Stimulated activated CD8-positive, alpha-beta memory T cell treated with anti-CD3 and anti-CD28 coated beads, Interleukin-4, amount 100 ng/mL, for 48 hours (primary cell): ENCODE measurements at places on chromosomes 3 and 15.

DNA sequence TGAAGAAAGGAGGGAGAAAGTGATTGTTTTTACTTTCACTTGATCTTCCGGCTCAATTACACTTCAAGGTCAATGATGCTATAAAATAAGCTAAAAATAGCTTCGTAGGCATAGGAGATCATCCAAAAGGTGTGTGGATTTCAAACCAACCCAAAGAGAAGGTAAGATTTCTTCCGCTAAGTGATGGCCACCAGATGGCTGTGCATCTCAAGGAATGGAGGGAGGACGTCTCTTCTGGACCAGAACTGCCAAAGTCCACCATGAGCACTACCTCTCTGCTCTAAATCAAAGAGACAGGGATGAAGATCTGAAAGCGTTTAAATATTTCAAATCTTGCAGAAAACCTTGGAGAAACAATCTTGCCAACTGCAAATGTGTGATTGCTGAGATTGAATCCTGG is 199.1 kb upstream of the ZPLD1 start:
- DNase-seq: no peak

- no peak for DNase-seq
Measured at GRCh38 chr3:80247766-80248165, 480.0 kb upstream of the ROBO1 start.

DNA sequence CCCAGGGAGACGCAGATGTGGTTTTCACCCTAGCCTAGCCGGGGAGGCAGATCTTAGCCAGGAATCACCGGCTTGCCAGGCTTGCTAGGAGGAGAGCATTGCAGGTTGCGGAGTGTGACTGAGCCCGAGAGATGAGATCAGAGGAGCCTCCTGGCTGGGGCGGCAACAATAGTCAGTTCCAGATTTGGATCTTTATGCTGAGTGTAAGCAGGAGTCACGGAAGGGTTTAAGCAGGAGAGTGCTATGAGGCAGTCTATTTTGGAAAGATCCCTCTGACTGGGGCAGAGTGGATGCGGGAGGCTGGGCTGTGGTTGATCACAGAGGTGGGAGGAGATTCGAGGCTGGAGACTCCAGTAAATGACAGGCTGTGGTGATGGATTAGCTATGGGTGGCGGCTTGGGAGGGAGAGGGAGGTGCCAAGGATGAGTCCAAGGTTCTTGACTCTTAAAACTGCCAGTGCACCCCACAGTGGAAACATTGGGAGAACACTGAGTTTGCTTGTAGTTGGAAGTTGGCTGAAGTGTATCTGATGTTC is 10.4 kb upstream of the BAHD1 start:
- DNase-seq: no peak

DNA sequence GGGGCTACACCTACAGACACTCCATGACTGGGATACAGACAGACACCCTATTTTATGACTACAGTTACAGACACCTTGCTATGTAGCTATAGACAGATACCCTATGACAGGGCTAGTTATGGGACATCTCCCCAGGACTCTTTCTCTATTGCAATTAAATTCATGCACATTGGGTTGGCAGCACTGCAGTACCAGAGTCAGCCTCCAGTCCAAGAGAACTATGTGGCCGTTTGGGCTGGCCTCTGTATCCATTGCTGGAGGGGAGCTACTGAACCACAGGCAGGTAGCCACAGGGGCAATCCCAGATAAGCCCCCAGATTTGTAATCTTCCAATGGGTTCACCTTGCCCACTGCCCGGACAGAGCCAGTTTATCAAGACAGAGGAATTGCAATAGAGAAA is 108.4 kb upstream of the SPATA16 start:
- DNase-seq: no peak

GRCh38 chr3:129016720-129017483 is 15.8 kb downstream of the EFCC1 start:
- DNase-seq: no peak

GRCh38 chr3:188747489-188747888 is 424.3 kb upstream of the TPRG1 start:
- DNase-seq: no peak

DNA sequence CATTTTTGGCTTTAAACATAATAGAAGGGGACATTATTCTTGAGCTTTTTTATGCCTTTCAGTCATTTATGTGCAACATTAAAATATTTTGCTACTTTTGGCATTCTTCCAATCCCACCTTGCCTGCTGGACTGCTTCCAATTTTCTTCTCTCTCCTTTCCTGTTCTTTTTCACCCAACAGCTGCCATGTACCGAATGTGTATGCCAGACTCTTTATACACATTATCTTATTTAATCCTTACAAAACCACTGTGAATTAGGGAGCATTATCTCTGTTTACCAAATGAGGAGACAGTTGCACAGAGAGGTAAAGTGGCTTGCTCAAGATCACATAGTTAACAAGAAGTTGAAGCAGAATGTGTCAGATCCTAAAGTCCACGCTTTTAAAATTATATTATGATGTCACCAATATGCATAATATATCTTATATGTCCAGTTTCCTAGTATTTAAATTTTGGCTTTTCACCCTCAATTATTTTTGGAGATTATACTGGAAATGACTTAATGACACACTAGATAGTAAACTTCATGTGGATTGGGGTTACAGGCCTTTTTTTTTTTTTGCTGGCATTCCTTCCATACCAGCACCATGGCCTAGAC is 231.5 kb downstream of the THRB start:
- no peak for DNase-seq

- DNase-seq: no peak
Measured at GRCh38 chr15:99593070-99593469, 27.3 kb downstream of the MEF2A start.

DNA sequence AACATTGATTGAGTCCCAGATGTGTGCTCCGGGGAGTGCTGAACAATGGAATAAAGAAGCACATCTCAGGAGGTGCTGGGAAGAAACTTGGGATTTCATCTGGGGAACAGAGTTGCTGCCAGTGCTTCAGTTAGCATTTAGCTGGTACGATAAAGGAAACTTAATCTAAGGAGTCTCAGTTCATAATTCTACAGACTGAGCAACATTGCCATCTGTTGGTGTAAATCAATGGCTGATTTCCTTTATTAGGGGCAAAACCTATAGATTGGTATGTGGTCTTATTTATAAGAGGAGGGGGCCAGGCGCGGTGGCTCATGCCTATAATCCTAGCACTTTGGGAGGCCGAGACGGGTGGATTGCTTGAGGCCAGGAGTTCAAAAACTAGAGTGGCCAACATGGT is 8.9 kb downstream of the MKRN2OS start:
- DNase-seq: no peak

GRCh38 chr15:31390029-31390428 is 63.4 kb downstream of the KLF13 start:
- DNase-seq: peak; percentile 14

GRCh38 chr15:96346409-96346970 is 16.0 kb downstream of the NR2F2 start:
- no peak for DNase-seq

DNA sequence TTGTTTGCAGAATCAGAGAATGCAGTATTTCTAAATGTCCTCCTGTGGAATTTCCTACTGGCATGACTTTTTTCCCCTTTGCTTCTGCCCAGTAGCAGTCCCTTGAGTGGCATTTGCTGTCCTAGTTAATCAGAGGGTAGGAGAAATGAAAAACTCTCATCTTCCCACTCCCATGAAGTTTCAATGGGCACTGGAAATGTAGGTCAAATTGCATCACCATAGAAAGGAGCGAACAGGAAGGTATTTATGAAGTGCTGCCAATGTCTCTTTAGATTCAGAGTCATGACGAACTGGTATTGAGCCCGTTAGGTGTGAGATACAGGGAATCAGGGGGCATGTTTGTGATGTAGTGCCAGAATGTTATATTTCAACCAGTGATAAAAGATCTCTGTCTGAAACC is 23.2 kb downstream of the ATXN7 start:
- no peak for DNase-seq

DNA sequence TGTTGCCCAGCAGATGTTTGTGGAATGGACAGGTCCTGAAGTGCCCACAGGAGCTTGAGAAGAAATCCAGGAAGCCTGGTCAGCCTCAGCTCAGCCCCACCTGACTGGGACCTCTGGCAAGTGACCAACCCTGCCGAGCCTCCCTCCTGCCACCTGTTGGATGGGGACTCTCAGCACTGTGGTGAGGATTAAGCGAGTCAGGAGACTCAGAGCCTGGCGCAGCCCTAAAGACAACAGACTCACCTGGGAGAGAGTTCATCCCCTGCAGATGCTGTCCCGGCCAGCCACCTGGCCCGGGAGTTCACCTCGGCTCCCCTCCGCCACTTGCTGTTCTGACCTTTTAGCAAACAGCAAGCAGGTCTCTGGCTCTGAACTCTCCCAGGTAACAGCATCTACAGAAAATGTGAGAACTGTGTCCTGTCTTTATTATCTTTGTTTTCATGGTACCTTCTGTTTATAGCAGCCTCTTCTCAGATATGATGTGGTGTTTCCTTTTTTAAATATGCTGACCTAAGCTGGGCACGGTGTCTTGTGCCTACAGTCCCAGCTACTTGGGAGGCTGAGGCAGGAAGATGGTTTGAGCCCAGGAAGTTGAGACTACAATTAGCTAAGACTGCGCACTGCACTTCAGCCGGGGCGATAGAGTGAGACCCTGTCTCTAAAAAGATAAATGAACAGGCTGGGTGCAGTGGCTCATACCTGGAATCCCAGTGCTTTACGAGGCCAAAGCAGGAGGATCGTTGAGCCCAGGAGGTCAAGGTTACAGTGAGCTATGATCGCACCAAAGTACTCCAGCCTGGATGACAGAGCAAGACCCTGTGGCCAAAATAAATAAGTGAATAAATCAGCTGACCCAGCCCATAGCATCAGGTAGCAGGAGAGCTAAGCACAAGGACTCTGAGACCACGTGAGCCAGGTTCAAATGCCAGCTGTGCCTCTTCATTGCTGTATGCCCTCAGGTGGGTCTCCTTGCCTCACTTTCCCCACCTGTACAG is 32.4 kb upstream of the SLC6A6 start:
- DNase-seq: no peak

DNA sequence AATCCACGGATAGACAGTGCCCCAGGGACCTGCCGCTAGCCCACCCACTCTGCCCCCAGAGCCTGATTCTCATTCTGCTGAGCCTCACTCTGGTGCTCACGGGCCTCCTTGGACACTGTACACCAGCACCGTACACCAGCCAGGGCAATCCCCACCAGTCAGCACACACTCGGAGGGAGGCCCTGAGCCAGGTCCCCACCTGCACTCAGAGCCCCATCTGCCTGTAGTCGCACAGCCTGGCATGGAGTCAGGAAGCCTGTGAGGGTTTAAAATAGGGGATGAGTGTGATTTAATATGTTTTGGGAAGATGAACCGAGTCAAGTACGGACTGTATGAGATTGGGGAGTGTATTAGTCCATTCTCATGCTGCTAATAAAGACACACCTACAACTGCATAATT is 223.0 kb downstream of the SLCO3A1 start:
- DNase-seq: no peak

- no peak for DNase-seq
Measured at GRCh38 chr3:174441588-174442301, 417.4 kb upstream of the NAALADL2 start.

GRCh38 chr3:146300768-146301167 is 49.9 kb upstream of the PLSCR4 start:
- DNase-seq: no peak

- DNase-seq: no peak
Measured at GRCh38 chr15:96838081-96838480, 507.6 kb downstream of the NR2F2 start.

DNA sequence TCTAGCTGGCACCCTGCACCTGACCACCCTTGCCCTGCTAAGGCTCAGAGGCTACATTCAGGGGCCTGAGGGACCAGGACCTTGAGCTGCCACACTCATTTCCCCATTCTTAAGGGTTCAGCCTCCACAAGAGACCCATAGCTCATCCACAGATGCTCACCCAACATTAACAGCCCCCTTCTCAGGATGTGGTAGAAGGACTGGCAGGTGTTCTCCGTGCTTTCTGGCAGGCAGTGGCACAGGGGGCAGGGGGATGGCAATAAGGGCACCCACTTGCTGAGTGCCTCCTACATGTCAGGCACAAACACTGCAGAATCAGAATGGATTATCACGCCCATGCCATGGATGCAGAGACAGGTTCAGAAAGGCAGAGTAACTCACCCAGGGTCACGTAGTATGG is 9.4 kb downstream of the MAPKAPK3 start:
- no peak for DNase-seq

DNA sequence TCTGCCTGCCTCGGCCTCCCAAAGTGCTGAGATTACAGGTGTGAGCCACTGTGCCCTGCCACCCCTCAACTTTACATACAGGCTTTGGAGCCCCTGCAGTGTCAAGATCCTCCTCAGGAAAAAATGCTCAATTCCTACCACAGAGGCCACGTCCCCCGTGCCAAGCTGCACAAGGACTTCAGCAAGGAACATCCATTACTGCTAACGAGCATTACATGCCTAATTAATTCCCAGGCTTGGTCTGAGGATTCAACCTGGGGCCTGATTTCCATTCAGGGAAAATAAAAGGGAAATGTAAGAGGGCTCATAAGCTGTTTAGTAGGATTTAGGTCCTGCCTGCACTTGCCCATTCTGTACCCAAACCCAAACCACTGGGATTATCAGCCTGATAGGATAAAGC is 161.4 kb downstream of the RAB11A start:
- no peak for DNase-seq

DNA sequence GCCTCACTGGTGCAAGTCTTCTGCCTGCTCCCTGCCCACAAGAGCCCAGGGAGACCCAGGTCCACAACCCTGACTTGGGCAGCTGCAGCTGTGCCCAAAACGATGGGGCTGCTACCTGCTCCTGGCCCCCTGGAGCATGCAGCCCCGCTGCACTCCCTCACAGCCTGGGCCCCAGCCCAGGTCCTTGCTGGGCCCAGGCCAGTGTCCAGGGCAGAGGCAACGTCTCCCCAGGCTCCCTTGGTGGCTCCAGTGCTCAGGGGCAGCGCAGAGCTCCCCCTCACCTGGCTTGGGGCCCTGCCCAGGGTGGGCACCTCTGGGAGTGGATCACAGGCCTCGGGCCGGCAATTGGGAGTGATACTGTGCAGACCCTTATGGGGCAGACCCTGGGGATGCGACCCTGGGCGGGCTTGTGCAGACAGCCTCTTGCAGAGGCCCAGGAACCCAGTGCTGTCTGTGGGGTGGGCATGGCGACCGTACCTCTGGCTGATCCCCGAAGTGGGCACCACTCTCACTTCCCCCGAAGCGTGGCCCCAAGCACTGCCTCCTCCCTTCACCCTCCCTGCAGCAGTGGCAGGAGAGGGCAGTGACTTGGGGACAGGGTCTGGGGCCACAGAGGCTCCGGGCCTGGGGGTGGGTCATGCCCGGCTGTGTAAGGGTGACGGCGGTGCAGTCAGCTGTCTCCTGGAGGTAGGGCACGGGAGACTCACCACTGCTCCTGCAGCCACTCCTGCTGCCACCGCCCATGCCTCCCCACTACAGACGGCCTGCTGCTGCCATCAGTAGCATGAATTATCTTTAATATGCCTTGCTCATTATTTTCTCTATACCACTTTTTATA is 255.9 kb downstream of the DOCK3 start:
- no peak for DNase-seq

GRCh38 chr3:62602129-62602770 is 228.9 kb upstream of the FEZF2 start:
- DNase-seq: no peak
